ENCODE measurements at places on chromosomes 5 and 9.

DNA sequence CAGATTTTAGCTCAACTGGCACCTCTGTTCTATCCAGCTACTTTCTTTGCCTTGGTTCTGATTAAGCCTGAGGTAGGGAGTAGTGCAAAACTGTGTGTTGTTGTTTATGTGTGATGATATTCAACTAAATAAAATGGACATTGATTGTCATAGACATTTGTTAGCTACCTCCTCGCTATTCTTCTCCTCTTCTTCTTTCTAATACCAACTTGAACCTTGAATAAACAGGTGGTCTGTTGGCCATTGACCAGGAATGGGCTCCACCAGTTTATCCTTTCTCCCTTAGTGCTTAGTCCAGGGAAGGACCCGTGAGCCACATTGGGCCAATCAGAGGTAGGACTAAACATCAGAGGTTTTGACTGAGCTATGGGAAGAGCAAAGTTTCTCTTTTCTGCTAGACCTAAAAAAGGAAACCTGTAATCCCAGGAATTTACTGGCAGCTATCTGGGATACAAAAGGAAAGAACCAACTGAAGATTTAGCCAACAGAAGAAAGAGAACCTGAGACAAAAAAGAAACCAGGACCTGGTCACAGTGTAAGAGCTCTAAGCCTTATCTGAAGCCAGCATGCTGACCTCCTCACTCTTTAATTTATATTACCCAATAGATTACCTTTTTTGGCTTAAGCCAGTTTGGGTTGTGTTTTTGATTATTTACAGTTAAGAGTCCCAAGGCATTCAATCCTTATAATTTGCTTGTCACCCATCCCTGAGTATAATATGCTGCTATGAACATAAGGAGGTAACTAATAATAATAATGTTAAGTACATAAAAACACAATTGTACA is 5.3 kb upstream of the RNF145 start:
- no peak for DNase-seq

DNA sequence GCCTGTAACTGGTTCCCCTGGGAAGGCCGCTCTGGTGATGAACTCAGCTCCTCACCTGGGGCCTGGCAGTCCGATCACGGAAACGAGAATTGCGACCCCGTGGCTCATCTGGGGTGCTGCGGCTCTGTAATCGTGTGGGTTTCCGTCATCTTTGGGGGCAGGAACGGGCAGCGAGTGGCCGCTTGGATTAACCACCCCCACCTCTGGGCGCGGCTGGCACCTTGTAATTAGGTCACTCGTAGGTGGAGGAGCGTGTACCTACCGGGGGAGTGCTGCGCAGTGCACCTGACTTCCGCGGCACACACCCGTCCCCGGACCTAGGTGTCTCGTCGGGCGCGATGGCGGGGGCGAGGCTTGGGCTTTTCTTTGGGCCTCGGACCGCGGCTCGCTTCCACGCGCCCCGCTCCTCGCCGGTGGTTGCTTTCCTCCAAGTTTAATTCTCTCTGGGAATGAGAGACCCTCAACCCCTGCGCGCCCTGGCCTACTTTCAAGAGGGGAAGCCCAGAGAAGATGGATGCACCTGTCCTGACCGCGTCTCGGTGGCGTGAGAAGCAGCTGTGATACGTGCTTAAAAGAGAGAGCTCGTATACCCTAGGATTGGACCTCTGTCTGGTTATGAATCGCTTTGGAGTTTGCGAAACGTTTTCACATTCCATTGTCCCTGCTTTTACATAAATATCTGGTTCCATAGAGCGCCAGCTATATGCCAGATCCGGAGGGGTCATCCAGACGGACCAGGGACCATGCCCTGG is 744 bp upstream of the PPP2CA start:
- no peak for DNase-seq

DNA sequence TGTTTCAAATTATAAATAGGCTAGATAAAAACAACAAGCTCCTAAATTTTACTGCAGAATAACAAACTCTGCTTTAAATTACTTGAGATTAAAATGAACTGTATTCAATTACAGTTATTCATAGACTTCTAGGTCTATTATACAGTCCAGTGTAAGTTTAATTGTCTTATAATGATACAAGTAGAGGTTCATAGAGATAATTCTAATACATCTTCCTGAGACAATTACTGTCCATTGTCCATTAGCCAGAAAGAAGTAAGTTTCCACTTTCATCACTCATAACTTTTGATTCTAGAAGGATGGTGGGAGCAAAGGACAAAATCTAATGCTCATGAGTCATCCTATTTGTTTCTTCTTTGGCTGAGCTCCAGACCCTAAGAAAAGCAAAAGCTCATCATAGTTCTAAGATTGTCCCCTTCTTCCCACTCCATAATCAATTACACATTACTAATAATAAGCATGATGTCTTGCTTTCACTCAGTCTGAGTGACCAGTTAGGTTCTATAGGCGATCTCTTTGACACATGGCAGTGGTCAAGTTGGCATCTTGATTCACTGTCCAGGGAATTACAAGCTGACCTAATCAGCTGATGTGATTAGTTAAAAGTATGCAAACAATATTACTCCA is 502.5 kb upstream of the IZUMO3 start:
- DNase-seq: no peak

DNA sequence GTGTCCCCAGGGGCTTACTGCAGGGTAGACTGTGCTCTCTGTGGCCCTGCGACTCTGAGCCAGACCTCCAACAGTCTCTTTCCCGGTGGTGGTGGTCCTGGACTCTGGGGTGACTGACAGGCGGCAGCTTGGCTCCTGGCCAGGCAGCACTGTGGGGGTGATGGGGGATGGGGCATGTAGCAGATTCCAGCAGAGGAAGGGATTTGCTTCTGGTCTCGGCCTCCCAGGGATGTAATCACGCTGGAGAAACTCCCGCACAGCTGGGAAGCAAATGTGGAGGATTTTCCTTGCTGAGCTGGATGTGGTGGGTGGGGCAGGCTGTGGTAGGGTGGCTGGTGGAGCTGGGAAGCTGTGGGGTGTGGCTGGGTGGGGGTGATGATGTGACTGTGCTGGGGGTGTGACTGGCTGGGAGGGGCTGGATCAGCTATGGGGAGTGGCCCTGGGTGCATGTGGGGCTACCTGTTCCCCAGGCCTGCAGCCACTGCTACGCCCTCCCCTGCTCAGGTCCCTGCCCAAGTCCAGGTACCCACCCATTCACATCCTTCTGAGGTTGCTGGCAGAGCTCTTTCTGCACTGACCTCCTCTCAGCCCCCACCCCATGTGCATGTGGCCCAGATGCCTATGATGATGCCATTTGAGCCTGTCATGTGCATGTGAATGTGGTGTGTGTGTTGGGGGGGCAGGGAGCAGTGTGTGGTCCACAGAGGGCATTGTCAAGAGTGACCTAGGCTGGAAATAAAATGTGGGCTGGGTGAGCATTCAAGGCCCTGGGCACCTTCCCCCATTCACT is 3.8 kb downstream of the NDST1 start:
- DNase-seq: peak; percentile 30

GRCh38 chr5:57407391-57407790 is 75.2 kb downstream of the ACTBL2 start:
- DNase-seq: no peak

GRCh38 chr9:110125763-110126351 is 82.1 kb downstream of the C9orf152 start:
- no peak for DNase-seq

GRCh38 chr5:83530193-83530592 is 58.6 kb downstream of the VCAN start:
- no peak for DNase-seq

DNA sequence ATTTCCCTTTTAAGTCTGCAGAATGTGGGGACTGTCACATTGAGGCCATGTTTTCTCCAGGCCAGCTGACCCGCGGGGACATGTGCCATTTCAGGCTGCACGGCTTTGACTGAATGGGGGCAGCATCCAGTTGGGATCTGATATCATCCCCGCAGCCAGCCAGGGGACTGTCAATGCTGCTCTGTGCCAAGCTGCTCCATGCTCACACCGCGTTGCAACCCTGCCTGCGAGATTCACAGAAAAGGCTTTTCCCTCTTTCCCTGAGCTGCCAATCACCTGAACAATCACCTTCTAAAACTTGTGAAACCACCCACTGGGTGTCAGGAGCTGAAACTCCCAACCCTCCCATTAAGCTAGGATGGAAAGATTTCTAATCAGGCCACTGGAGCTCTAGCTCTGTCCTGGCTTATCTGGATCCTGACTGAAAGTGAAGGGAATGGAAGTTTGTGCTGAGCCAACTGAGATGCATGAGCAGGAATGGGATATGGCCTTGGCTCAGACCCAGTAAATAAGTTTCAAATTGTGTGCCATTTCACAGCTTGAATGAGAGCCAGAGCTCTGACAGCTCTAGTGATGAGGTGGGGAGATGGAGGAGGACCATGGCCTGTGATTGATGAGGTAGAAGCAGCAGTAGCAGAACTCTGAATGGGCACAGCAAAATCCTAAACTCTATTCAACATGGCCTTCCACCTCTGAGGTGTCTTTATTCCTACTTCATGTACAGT is 34.5 kb upstream of the ZNF366 start:
- no peak for DNase-seq

GRCh38 chr9:130327070-130327780 is 61.7 kb downstream of the HMCN2 start:
- no peak for DNase-seq

- DNase-seq: no peak
These were observed 548.8 kb upstream of the SMC2 start for GRCh38 chr9:103545260-103545659.

GRCh38 chr9:104758974-104759373 is 5.0 kb upstream of the NIPSNAP3B start:
- DNase-seq: no peak

DNA sequence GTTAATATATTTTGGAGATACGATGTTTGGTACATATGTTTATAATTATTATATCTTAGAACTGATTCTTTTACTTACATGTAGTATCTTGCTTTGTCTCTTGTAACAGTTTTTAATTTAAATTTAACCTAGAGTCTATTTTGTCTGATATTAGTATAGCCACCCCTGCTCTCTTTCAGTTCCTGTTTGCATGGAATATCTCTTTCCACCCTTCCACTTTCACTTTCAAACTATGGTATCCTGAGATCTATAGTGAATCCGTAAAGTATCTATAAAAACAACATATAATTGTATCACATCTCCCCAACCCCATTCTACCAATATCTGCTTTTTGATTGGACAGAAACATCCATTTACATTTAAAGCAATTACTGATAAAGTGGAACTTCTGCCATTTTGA is 7.2 kb downstream of the IRGM start:
- DNase-seq: no peak

DNA sequence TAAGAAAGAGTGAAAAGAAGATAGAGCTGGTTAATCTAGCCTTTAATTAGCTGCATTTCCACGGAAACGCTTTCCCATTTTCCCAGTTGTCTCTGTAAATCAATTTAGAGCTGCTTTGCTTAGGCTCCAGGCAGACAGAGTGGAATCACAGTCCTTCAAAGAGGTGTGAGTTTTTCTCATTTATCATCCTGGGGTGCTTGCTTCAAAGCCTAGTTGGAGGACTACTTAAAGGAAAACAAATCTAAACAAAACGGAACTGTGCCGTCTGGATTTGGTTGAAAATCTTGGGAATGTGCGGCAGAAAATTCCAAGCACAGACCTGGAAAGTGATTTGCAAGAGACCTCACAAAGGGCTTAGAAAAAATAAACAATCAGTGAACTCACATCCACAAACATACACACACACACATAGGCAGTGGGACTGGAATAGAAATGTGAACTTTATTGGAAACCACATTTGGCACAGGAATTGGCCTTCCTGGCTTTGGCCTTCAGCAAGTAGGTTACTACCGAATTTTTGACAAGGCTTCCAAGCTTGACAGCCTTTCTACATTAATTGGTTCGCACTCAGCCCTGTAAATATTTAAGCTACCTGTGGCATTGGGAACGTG is 235.2 kb upstream of the SLC24A2 start:
- no peak for DNase-seq

GRCh38 chr9:93181672-93182435 is 2.1 kb upstream of the WNK2 start:
- DNase-seq: no peak

DNA sequence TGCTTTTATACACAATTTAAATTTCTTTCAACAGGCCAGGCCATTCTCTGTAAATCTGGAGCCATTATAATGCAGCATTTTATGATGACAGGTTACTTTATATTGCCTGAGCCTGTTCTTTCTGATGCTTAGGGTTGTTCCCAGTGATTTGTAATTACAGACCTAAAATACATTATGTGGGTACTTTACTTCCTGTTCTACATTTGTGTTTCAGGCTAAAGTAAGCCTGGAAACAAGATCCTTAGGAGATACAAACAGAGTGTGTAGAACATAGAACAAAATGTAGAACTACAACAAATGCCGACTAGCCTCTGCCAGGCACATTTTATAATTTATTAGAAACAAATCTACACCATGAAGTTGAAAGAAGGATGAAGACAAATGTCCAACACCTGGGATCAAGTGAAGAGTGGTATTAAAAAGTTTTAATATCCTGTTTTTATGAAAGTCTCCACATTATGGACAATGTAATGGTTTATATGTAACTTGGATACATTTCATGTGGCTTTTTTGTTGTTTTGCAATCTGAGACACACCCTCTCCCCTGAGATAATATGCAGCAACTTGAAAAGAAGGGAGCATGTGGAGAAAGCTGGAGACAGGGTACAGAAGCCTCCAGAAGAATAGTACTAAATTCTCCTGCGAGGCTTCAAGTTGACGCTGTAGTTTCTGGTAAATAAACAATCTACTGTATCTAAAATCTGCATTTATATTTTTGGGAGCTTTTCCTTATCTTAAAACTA is 46.9 kb downstream of the VCAN start:
- no peak for DNase-seq

DNA sequence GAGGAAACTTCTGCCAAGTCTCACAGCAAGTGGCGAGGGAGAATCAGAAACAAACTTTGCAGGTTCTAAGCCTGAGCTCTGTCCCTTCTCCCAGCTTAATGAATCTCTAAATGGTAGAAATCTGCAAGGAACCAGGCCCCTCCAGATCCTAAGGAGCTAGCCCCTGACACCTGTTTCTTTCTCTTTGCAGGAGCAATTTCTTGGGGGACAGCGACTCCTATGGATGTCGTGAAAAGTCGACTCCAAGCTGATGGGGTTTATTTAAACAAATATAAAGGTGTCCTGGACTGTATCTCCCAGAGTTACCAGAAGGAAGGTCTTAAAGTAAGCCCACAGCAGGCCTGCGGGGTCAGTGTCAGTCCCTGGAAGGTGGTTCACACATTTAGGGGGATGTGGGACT is 21.8 kb downstream of the IL9 start:
- DNase-seq: no peak

DNA sequence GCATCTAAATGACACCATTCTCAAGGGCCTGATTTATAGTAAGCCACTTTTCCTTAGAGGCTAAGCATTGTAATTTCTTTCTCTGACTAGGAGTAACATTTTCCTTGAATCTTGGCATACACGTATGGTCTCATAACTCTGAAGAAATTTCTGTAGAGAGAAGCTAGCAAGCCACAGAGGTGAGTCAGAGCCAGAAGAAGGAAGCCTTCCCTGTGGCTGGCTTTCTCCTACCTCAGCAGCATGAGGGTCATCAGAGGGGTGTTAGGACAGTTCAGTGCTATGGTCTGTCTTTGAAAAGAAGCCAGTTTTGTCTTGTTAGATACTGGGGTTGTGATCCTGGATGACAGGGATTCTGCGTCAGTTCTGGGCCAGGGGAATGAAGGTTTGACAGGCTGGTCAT is 3.2 kb downstream of the SNX30 start:
- peak; percentile 6 for DNase-seq

Data from Caki2 (cell line).